ENCODE measurements at places on chromosomes 2 and 18. TPM values are rescaled to one million over a fixed set of nuclear protein-coding genes. Genes with fewer than 3 reads are reported as not detected.

Gene ALKAL2
- not detected for total RNA-seq

Gene SPP2
- not detected for total RNA-seq

Gene POTEI
- total RNA-seq = 2.8 TPM

Gene COL5A2
- 101 TPM for total RNA-seq

Gene CFC1
- total RNA-seq = not detected

Gene VWC2L
- not detected for total RNA-seq

Gene TGFA
- 193 TPM for total RNA-seq

Data from A375 (cell line).